NCI-H1092 treated with DMSO at 0.1 percent for 48 hours (cell line): ENCODE measurements at places on chromosomes 6 and 20.

DNA sequence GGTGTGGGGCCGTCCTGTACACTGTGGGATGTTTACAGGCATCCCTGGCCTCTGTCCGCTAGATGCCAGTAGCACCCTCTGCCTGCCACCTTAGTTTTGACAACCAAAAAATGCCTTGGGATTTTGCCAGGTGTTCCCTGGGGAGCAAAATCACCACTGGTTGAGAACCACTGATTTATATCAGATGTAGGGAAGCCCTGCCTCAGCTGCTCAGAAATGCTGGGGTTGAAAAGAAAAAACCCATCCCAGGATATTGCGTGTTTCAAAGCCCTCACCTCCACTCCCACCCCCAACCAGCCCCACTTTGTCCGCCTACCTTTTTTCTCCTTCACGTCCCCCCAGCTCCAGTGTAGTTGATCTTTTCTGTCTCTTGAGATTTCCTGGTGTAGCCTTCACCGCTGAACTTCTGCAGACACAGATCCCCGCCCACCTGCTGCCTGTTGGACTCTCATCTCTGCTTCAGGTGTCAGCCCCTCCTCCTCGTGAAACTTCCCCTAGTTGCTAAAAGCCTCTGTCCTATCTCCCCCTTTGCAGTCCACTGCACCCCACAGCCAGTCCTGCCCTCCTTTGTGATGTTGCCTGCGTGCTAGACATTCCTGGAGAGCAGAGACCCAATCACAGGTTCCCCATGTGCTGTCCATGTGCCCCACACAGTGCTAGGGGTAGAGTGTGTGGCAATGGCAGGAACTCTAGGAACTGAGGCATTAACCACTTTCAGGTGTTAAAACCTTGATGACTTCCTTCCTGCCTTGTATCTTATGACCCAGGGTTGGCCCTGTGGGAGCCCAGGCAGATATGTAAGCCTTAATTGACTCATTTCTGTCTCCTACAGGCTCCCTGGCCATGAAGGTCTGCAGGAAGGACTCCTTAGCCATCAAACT is 98.9 kb downstream of the TBC1D7 start:
- no peak for DNase-seq

DNA sequence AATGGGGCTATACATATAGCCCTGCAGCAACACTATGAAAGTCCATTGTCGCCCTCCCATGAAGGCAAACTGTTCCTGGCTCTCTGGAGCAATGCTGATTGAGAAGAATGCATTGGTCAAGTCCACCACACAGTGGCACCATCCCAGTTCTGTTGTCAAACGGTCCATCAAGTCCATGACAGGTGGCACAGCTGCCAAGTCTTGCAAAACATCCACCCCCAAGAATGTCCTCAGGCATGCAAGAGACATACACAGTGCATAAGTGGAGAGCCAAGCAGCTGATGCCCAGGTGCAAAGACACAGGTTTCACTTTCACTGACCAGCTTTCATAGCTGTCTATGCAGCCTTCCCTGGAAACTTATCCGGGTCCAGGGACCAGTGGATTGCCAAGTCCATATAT is 17.5 kb downstream of the ZNF391 start:
- no peak for DNase-seq

DNA sequence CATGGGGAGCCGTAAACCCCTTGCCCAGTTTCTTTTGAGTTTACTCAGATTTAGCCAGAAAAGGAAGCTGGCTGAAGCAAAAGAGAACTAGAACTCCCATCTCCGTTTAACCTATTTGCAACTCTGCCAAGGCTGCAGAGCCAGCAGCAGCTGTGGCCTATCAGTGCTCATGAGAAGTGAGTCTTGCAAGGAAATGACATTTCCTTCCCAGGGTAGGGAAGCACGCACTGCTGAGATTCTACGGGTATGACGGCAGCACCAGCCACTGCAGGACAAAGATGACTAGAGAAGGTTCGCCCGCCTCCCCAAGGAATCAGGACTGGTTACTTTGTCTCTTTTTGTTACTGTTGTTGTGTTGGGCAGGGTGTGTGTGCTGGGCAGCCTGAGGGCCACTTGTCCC is 47.6 kb downstream of the PPP1R3G start:
- DNase-seq, result no peak

GRCh38 chr6:134720353-134721059 is 229.4 kb downstream of the ALDH8A1 start:
- DNase-seq, result no peak
